ENCODE measurements at places on chromosomes 5 and 9.

GRCh38 chr9:95239071-95239470 is 78.4 kb downstream of the FANCC start:
- no peak for DNase-seq
- H3K4me3 ChIP-seq: no peak overlapping the region
- no peak overlapping the region for H3K27ac ChIP-seq
- no peaks in the 10 kb centered on the region for H3K4me1 ChIP-seq
- no peaks in the 10 kb centered on the region for H3K27me3 ChIP-seq

- H3K4me1 ChIP-seq: no peaks in the 10 kb centered on the region
- no peak overlapping the region for H3K27ac ChIP-seq
- H3K4me3 ChIP-seq: no peak overlapping the region
- no peaks in the 10 kb centered on the region for H3K27me3 ChIP-seq
Measured at GRCh38 chr5:10678244-10678643, 82.8 kb downstream of the DAP start.

- DNase-seq: no peak
- no peak overlapping the region for H3K27ac ChIP-seq
- H3K36me3 ChIP-seq: no peaks in the 10 kb centered on the region
- no peaks in the 10 kb centered on the region for H3K4me1 ChIP-seq
Measured at GRCh38 chr9:70007831-70008230, 35.8 kb upstream of the MAMDC2 start.

DNA sequence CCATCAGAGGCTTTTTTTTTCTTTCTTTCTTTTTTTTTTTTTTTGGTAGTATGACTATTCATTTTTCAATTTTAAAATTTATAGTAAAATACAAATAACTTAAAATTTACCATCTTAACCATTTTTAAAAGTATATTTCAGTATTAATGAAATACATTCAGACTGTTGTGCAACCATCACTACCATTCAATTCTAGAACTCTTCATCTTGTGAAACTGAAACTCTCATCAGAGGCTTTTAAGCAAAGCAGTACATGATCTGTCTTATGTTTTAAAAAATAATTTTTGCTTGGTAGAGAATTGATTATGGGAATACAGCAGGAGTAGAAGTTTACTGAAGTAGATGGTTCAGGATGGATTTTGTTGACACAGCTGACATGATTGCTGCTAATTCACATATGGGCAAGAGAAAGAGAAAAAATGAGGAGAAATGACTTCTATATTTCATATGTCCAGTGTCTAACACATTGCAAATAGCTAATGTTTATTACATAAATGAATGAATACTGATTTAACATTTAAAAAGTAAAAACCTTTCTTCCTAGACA is 13.4 kb downstream of the ELOVL7 start:
- DNase-seq: no peak
- no peak overlapping the region for H3K27ac ChIP-seq
- H3K36me3 ChIP-seq: no peaks in the 10 kb centered on the region
- no peaks in the 10 kb centered on the region for H3K27me3 ChIP-seq
- no peaks in the 10 kb centered on the region for H3K4me1 ChIP-seq
- no peak overlapping the region for H3K4me3 ChIP-seq

DNA sequence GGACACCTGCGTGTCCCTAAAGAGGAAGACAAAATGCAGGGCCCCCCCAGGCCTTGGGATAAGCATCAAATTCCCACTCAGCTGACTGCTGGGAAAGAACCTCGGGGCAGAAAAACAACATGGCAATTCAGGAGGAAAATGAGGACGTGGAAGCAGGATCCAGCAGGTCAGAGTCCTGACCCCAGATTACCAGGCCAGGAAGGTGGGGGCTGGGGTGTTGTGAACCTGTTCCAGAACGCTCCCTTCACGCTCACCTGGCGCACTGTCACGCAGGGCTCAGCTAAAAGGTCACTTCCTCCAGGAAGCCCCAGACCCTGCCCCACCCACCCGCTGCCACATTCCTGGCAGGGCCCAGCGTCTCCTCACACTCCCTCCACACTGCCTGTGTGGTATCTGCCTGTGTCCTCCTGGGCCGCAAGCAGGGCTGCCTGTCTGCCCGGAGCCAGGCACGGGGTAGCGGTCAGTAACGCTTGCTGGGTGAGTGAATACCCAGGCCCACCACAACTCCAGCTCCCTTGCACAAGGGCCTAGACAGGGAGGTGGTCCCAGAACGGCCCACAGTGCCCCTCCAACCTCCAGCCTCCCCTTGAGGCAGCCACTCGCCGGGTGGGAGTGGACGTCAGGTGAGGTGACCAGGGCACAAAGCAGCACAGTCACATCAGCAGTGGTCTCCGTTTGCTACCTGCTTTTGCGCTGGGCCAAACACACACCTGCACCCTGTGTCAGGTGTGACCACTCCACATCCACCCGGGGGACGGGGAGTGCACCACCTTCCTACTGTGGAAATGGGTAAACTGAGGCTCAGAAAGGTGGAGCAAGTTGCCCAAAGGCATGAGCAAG is 18.1 kb downstream of the VAV2 start:
- no peaks in the 10 kb centered on the region for H3K27me3 ChIP-seq
- no peaks in the 10 kb centered on the region for H3K36me3 ChIP-seq
- no peak overlapping the region for H3K4me3 ChIP-seq
- H3K4me1 ChIP-seq: peaks cover 61% of the 10 kb centered on the region

- no peak overlapping the region for H3K27ac ChIP-seq
- peak; percentile 46 for DNase-seq
- H3K4me1 ChIP-seq: peaks cover 18% of the 10 kb centered on the region
- no peaks in the 10 kb centered on the region for H3K27me3 ChIP-seq
Measured at GRCh38 chr5:149775785-149776184, 45.7 kb downstream of the PPARGC1B start.

DNA sequence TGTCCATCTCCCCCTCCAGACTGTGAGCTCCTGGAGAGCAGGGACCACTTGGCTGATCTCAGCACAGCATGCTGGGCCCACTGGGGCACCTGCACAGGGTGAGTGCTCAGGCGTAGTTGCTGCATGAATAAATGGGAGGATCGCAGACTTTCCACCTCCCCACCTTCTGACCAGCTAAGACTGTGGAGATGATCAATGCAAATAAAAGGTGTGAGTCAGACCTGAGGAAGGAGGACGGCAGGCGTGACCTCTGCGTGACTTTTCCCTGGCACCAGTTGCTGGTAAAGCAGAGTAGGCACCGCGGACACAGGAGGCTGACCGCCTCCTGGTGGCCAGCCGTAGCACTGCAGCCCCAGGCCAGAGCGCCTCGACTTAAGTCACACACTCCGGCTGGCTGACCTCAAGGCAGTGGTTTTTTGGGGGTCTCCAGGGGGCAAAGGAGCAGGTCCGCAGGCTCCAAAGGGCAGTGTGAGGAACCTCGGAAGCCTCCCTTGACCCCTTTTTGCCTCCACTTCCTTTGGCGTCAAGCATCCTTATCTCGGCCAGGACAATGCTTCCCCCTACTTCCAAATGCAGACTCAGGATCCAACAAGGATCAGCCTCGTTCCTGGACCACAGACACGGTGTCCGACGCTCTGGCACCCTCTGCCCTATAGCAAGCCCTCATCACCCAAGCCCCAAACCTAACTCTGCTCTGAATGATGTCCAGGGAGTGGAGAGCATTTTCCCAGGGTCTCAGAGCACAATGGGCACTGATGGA is 12.7 kb upstream of the TDRD7 start:
- H3K4me3 ChIP-seq: no peak overlapping the region
- H3K27ac ChIP-seq: peak overlapping the region; percentile 61
- no peaks in the 10 kb centered on the region for H3K27me3 ChIP-seq
- H3K4me1 ChIP-seq: peaks cover 6% of the 10 kb centered on the region
- DNase-seq: peak; percentile 89

GRCh38 chr5:135737701-135738563 is 96.5 kb upstream of the SLC25A48 start:
- H3K27ac ChIP-seq: no peak overlapping the region
- DNase-seq: no peak
- peaks cover 13% of the 10 kb centered on the region for H3K4me1 ChIP-seq

All from hepatocyte (in vitro differentiated cells).